ENCODE measurements at places on chromosomes 5 and 9.

GRCh38 chr9:26770821-26771220, 121.8 kb downstream of the CAAP1 start:
- DNase-seq, result no peak

DNA sequence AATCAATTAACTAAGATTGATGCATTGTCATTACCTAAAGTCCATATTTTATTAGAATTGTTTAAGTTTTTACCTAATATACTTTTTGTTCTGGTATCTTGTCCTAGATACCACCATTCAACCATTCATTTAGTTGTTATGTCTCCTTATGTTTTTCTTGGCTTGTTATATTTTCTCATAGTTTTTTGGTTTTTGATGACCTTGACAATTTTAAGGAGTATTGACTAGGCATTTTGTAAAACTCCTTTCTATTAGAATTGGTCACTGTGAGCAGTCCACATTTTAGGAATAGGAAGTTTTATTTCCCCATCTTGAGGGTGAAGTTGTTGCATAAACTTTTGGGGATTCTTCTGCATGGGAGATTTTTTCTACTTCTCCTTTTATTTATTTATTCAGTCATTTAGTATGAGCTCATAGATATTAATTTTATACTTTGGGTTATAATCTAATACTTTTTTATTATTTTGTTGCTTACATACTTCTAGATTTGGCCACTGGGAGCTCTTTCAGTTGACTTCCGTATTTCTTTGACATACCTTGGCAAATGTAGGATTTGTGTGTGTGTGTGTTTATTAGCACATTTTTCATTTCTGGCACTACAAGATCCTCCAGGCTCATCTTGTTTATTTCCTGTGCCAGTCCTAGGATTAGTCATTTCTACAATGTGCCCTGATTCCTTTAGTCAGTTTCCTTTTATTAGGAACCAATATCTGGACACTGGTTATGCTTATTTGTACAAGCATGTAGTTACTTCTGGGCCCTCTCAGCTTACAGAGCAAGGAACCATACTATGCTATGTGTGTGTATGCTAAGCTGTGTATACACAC, 134.9 kb upstream of the CDKN2B start:
- no peak for DNase-seq

GRCh38 chr9:91833878-91834255, 116.2 kb downstream of the ROR2 start:
- no peak for DNase-seq

DNA sequence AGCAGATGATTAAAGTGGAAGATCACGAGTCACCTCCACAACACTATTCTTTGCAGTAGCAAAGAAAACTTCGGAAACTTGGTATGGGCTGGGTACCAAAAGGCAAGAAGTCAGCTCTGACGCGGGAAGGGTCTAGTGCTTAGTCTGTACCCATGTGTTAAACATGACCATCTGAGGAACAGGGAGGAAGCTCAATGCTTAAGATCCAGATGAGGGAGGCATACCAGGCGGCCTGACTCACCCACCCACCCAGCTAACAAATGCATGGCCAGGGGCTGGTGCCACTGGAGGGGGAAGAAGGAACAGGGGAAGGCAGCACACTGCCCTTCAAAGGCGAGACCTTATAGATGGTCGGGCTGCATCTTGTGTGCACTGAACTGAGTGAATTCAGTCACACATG, 41.8 kb downstream of the CAMSAP1 start:
- no peak for DNase-seq

- no peak for DNase-seq
Observed at GRCh38 chr9:642014-642413, 199.5 kb upstream of the DMRT1 start.

DNA sequence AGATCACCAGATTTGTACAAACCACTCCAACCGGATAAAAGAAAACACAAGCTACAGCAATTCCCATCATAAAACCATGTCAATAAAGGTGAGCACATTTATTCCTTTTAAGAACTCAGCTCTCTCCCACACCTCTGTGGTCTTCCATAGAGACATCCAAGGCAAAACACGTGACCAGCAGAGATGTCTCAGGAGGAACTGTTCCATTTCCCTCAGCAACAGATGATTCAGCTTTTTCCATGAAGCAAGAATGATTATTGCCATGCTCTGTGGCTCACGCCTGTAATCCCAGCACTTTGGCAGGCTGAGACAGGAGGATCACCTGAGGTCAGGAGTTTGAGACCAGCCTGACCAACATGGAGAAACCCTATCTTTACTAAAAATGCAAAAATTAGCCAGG, 15.8 kb downstream of the GZMK start:
- no peak for DNase-seq

GRCh38 chr9:28051559-28052503, 478.6 kb upstream of the C9orf72 start:
- DNase-seq, result peak; percentile 31

GRCh38 chr5:38660194-38660668, 103.8 kb upstream of the LIFR start:
- DNase-seq, result no peak

- no peak for DNase-seq
Observed at GRCh38 chr5:51618234-51618633, 235.0 kb downstream of the ISL1 start.
